ENCODE measurements at places on chromosomes 2 and 18. TPM values are rescaled to one million over a fixed set of nuclear protein-coding genes. Genes with fewer than 3 reads are reported as not detected.

DNA sequence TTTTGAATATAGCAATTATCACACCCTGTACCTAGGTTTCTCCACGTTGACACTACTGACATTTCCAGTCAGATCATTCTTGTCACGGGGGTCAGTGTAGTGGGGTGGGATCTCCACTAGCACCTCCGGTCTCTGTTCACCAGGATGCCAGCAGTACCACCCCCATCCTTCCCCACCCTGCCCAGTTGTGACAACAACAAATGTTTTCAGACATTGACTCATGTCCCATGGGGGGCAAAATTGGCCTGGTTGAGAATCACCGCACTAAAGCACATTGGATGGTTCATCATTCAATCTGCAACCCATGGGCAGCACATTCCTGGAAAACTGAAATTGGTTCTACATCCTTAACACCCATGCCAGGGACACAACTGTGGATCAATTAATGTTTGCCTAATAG, 32.3 kb downstream of the FEZ2 start:
- H3K4me3 ChIP-seq, result no peak overlapping the region
- H3K27me3 ChIP-seq, result no peaks in the 10 kb centered on the region
- no peak overlapping the region for H3K27ac ChIP-seq
- DNase-seq, result no peak
- peaks cover 17% of the 10 kb centered on the region for H3K4me1 ChIP-seq
- H3K36me3 ChIP-seq, result peaks cover 21% of the 10 kb centered on the region

AFF3 gene
- total RNA-seq, result 5.7 TPM

CCBE1 gene
- total RNA-seq, result not detected

MEP1B gene
- not detected for total RNA-seq

Data from activated CD4-positive, alpha-beta T cell treated with anti-CD3 and anti-CD28 coated beads, Interleukin-2, amount 10 ng/mL, durations not matched to agents 24 days and 14 days (primary cell).